ENCODE measurements at places on chromosomes 13 and 19. TPM values are rescaled to one million over a fixed set of nuclear protein-coding genes. Genes with fewer than 3 reads are reported as not detected.
A peak's percentile ranks its signal among the peaks of the same experiment; 100 is the strongest.

GRCh38 chr13:46181840-46182490 lies at the start of gene LCP1:
TSS of gene LCP1 (minus strand) at chr13:46182177. CDS start at chr13:46159662, 22,515 bp downstream.
- H3K4me1 ChIP-seq: no peaks in the 10 kb centered on the region
- no peaks in the 10 kb centered on the region for H3K36me3 ChIP-seq
- no peak within 1 kb of the TSS for H3K27ac ChIP-seq

GRCh38 chr13:110486061-110486715 lies 75.3 kb downstream of the RAB20 start:
- peaks cover 24% of the 10 kb centered on the region for H3K36me3 ChIP-seq
- H3K4me1 ChIP-seq: no peaks in the 10 kb centered on the region
- H3K27me3 ChIP-seq: no peaks in the 10 kb centered on the region
- H3K4me3 ChIP-seq: no peak overlapping the region
- no peak for DNase-seq

GRCh38 chr13:67230404-67231288 lies 510 bp upstream of the PCDH9 start:
- peak overlapping the region; percentile 98 for H3K4me3 ChIP-seq
- peak; percentile 99 for DNase-seq
- H3K27ac ChIP-seq: peak overlapping the region; percentile 99
- no peaks in the 10 kb centered on the region for H3K36me3 ChIP-seq
- no peaks in the 10 kb centered on the region for H3K27me3 ChIP-seq
- H3K4me1 ChIP-seq: peaks cover 2% of the 10 kb centered on the region

DNA sequence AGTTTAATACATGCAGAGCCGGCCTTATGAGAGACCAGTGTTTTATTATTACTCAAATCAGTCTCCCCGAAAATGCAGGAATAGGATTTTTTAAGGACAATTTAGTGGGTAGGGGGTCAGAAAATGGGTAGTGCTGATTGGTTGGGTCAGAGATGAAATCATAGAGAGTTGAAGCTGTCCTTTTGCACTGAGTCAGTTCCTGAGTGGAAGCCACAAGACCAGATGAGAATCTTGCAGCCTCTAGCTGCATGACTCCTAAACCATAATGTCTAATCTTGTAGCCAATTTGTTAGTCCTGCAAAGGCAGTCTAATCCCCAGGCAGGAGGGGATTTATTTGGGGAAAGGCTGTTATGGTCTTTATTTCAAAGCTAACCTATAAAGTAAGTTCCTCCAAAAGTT lies 1163.9 kb downstream of the DIAPH3 start:
- H3K36me3 ChIP-seq: no peaks in the 10 kb centered on the region
- no peak overlapping the region for H3K27ac ChIP-seq
- H3K27me3 ChIP-seq: no peaks in the 10 kb centered on the region
- H3K4me3 ChIP-seq: no peak overlapping the region
- no peak for DNase-seq

DNA sequence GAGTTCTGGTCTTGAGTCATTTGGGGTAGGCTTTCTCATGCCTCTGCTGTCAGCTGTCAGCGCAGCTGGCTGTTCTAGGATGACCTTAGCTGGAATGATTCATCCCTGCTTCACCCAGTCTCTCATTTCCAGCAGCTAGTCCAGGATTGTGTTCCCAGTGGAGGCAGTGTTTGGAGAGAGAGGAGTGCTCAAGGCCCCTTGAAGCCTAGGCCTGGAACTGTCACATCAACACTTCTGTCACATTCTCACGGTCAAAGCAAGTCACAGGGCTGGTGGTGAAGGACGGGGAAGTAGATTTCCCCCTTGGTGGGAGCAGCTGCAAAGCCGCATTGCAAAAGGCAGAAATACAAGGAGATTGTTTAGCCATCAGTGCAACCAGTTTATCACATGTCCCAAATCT lies 15.2 kb downstream of the TPT1 start:
- H3K4me3 ChIP-seq: no peak overlapping the region
- H3K36me3 ChIP-seq: no peaks in the 10 kb centered on the region
- no peaks in the 10 kb centered on the region for H3K27me3 ChIP-seq

- H3K36me3 ChIP-seq: peaks cover 7% of the 10 kb centered on the region
- H3K27ac ChIP-seq: no peak overlapping the region
- no peak for DNase-seq
- no peak overlapping the region for H3K4me3 ChIP-seq
Observed at GRCh38 chr13:36859259-36859658, 40.2 kb downstream of the RFXAP start.

DNA sequence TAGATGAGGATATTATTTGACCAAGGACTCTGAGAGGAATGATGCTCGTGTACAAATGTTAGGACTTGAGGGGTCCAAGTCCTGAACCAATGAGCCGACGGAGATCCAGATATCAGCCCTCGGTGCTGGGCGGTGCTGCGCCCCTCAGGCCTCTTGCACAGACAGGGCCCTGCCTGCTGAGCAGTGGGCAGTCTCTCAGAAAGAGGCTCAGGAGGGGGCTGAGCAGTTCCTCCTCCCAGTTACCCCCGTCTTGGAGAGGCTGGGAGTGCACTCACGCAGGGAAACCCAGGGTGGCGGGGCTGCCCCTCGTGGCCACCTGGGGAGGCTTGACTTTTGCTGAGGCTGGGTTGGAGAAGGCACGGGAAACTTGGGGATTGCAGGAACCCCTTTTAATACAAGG lies 18.4 kb downstream of the TEX29 start:
- H3K4me3 ChIP-seq: no peak overlapping the region
- H3K27me3 ChIP-seq: no peaks in the 10 kb centered on the region
- DNase-seq: no peak
- no peaks in the 10 kb centered on the region for H3K4me1 ChIP-seq
- H3K27ac ChIP-seq: no peak overlapping the region

DNA sequence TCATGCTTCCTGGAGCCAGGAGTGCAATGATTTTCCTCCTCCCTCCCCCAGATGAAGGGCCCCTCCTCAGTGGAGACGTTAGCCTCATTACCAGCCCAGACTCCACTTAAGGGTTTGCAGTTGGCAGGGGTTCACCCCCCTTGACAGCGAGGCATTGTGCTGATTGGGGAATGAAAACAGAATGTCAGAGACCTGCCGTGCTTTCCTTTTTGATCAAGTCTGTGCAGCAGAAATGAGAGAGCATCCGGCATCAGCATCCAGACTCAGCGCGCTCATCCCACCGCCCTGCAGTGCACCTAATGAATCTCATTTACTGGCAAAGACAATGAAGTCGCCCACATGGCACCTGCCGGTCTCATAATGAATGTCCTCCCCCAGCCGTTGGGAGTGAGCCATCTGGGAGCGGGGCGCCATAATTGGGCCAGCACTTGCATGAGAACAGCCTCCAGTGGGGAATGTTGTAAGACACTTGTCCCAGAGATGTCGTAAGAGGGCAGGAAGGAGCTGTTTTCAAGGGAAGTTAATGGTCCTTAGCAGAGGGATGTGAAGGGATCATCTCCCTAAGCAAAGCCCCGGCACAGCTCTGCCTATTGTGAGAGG lies 98.3 kb upstream of the UQCRFS1 start:
- H3K27me3 ChIP-seq: peaks cover 10% of the 10 kb centered on the region
- peaks cover 30% of the 10 kb centered on the region for H3K4me1 ChIP-seq
- no peak for DNase-seq
- no peak overlapping the region for H3K27ac ChIP-seq
- no peak overlapping the region for H3K4me3 ChIP-seq

DNA sequence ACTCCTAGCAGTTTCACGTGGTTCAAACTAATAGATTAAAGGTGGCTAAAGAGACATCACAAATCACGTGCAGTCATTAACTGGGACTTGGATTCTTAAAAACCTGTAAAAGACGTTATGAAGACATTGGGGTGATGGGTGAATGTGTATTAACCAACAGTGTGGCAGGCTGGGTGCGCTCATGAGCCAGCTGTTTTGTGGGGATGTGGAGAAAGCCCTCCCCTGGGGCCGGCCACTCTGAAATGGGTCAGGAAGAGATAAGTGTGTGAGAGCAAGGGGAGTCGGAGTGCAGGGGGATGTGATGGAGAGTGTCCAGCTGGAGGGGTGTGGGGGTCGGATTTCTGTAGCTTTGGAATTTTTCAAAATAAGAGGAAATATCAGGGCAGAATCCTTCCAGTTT lies 10.4 kb downstream of the UPF1 start:
- no peak overlapping the region for H3K27ac ChIP-seq
- peaks cover 32% of the 10 kb centered on the region for H3K36me3 ChIP-seq
- H3K4me3 ChIP-seq: no peak overlapping the region
- DNase-seq: no peak
- no peaks in the 10 kb centered on the region for H3K27me3 ChIP-seq

- H3K27me3 ChIP-seq: peaks cover 14% of the 10 kb centered on the region
- peak overlapping the region; percentile 71 for H3K4me3 ChIP-seq
- no peaks in the 10 kb centered on the region for H3K36me3 ChIP-seq
Observed at GRCh38 chr13:37869506-37869755, 141 bp downstream of the TRPC4 start.

- H3K4me3 ChIP-seq: no peak overlapping the region
- H3K36me3 ChIP-seq: no peaks in the 10 kb centered on the region
Observed at GRCh38 chr13:76516013-76516412, 370.2 kb downstream of the KCTD12 start.

GRCh38 chr19:351976-352625 lies 7.5 kb upstream of the MIER2 start:
- H3K27ac ChIP-seq: no peak overlapping the region
- no peaks in the 10 kb centered on the region for H3K36me3 ChIP-seq
- no peaks in the 10 kb centered on the region for H3K27me3 ChIP-seq
- H3K4me3 ChIP-seq: no peak overlapping the region
- no peak for DNase-seq

GRCh38 chr13:114067886-114068651 lies 64.4 kb downstream of the RASA3 start:
- H3K27me3 ChIP-seq: no peaks in the 10 kb centered on the region
- H3K36me3 ChIP-seq: peaks cover 34% of the 10 kb centered on the region
- H3K4me3 ChIP-seq: no peak overlapping the region
- H3K27ac ChIP-seq: no peak overlapping the region
- H3K4me1 ChIP-seq: peaks cover 80% of the 10 kb centered on the region

GRCh38 chr19:2014131-2014571 lies 1.4 kb downstream of the BTBD2 start:
- DNase-seq: no peak
- no peak overlapping the region for H3K27ac ChIP-seq
- H3K4me3 ChIP-seq: peak overlapping the region; percentile 53
- peaks cover 33% of the 10 kb centered on the region for H3K4me1 ChIP-seq
- no peaks in the 10 kb centered on the region for H3K27me3 ChIP-seq

The APOC1 gene
- total RNA-seq: 28.3 TPM

The PPP1R13L gene
- total RNA-seq: 0.59 TPM

The FBN3 gene
- 7.5 TPM for total RNA-seq

The TSHZ3 gene
- total RNA-seq: 10.9 TPM

The CLEC11A gene
- total RNA-seq: 44.7 TPM

The CDC34 gene
- 35.5 TPM for total RNA-seq

The ERICH6B gene
- 0.39 TPM for total RNA-seq

All from spinal cord (tissue), 10 donors.